Lung (tissue), 17 donors: ENCODE measurements at places on chromosomes 3 and 15.
A peak's percentile ranks its signal among the peaks of the same experiment; 100 is the strongest.

GRCh38 chr3:36540888-36541518 is 160.7 kb downstream of the STAC start:
- peak; percentile 11 for DNase-seq

GRCh38 chr15:28904003-28904402 is 18.2 kb downstream of the APBA2 start:
- no peak for DNase-seq

- peak; percentile 80 for DNase-seq
These were observed at the start of gene CMTM7 for GRCh38 chr3:32391643-32392535. Gene CMTM7 (plus strand): TSS chr3:32391853. CDS start chr3:32391907, 54 bp downstream.

DNA sequence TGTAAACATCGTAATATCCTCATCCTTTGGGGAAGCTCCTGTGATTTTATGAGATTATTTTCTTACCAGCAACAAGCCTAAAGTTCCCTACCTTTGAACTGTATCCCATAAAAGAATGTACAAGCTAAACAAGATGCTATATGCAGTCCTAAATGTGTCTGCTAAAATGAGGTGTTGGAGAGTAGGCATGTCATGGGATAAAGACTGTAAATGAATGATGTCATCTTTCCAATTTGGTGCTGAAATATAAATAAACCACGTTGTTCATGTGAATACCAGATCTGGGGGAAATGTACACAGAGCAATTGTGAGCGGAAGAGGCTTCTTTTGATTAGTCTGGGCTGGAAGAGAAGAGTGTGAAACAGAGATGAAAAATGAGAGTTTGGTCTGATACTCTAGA is 214.9 kb upstream of the WNT5A start:
- no peak for DNase-seq

- no peak for DNase-seq
These were observed 6.2 kb upstream of the ZNF774 start for GRCh38 chr15:90345857-90346256.

- DNase-seq: no peak
These were observed 42.8 kb upstream of the TEX9 start for GRCh38 chr15:56322444-56322843.
